Caudate nucleus (tissue), 63 donors: ENCODE measurements at places on chromosomes 2 and 18.

GRCh38 chr2:26982102-26982742 is 11.8 kb downstream of the MAPRE3 start:
- DNase-seq: peak; percentile 39

DNA sequence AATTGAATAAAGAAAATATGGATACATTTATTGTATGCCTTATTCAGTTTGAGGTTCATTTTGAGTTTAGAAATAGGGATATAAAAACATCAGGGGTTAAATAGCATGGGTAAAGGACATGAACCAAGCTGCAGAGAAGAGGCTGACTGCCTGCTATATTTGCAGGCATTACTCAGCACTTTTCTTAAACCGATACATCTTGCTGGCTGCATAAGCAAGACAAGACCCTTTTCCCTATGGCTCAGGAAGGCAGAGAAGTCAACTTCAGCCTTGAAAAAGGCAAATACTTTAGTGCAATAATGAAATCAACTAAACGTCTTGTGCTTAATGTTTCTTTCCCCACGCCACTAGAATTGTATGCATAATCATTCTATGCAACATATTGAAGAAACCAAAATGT is 36.4 kb downstream of the SCN1A start:
- DNase-seq: no peak

- no peak for DNase-seq
Measured at GRCh38 chr2:16584084-16584483, 81.5 kb downstream of the CYRIA start.

DNA sequence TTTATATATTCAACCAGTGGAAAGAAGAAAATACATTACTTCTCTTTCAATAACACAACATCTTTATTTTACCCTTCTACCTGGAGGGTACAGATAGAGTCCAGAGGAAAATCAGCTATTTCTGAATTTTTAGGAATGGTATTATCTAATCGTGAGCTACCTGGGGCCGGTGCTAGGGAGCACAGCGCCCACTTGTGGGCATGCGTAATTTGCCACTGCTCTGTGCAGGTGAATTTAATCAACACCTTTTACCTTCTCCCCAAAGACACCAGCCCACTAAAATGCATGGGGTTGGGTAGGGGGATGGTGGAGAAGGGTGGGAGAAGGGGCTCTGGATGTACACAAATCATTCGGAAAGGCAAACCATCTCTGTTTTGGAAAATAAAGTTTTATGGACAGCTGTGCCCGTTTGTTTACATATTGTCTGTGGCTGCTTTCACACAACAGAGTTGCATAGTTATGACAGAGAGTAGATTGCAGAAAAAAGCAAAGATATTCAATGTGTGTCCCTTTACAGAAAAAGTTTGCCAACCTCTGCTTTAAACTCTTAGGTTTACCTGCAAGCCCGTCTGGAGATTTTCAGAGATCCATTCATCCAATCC is 51.5 kb upstream of the DCC start:
- DNase-seq: no peak

GRCh38 chr2:197835293-197835692 is 30.9 kb downstream of the PLCL1 start:
- no peak for DNase-seq

DNA sequence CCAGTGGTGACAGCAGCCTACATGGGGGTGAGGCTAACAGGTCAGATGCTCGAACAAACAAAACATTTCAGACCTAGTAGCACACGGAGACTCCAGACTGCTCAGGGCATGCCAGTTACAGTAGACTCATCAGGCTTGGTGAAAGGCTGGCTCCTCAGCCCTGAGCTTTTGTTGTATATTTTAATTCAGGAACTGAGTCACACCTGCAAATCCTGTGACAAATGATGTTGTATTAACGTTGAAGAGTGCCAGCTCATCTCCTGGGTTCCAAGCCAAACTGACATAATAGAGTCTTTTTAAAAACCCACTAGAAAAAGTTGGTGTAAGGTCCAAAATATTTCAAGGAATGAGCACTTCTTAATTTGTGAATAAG is 65.3 kb downstream of the C1D start:
- DNase-seq: no peak

- no peak for DNase-seq
Measured at GRCh38 chr2:219158025-219158424, 2.6 kb downstream of the NHEJ1 start.

GRCh38 chr2:199955007-199955338 is 318 bp downstream of the TYW5 start:
- no peak for DNase-seq

DNA sequence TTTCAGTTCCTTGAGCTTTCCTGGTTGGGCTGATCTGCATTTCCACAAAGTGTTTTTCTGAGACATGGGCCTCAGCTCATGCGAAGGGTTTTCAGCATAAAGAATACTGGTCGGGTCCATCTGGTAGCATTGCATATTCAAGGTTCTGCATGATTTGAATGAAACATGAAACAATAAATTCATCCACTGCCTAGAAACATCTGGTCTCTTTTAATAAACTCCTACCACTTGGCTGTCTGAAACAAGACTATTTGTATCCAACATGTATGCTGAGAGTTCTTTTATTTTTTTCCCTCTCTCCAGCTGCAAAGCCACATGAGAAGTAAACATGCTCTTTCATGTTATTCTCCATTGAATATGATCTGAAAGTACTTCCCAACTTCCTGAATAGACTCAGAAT is 314.9 kb upstream of the SOX11 start:
- DNase-seq: no peak

GRCh38 chr2:197700960-197701359 is 4.2 kb upstream of the MARS2 start:
- no peak for DNase-seq

DNA sequence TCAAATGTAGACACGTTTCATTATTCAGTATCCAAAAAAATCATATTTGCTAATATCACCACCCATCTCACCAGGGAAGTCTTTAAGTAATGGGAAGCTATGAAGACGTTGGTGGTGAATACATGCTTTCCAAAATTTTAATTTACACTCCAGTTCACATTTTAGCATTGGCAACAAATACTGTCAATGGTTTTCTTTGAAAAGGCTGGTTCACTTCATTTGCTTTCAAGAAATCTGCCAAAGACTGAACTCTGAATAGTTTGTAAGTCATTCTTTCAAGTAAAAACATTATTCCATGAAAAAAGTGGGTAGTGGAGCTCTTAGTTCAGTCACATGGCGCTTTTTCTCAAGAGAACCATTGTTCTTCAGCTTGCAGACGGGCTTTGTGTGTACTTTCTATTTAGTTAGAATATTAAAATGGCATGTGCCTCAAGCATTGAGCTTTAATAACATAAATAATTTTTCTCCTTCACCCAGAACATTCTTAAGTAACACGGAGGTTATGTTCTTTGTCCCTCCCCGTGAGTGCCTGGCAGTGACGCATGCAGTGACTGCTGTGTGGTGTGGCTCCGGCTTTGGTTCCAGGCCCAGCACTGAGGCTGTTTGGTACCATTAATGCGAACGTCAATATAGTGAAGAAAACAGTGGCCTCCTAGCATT is 300.0 kb upstream of the HDAC4 start:
- DNase-seq: no peak

- DNase-seq: no peak
Measured at GRCh38 chr2:240812721-240813120, 7.3 kb downstream of the KIF1A start.

- DNase-seq: no peak
Measured at GRCh38 chr2:197307236-197307932, 3.2 kb downstream of the ANKRD44 start.

DNA sequence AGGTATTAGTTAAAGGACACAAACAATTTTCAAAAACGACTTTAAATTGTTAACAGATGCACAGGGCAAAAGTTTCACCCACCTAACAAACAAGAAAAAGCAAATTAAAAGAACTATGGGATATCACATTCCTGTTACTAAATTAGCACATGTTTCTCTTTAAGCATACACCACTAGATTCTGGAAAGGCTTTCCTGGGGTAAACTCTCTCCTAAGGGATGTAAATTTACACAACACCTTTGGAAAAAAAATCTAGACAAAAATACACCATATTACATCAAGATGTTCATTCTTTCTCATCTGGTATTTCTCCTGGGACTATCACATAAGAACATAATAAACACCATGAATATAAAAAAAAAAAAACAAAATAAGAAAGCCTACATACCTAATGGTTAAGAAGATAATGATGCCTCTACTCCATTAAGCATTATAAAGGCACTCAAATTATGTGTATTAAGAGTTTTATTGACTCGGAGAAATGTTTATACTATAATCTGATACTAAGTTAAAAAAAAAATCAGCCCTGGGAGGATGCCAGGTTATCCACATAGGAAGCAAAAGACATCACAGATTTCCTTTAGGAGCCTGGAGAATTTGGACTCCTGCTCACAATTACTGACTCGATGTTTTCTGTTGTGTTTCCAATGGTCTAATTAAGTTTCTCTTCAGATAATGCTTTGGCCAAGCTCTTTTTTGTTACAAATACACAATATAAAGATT is 82.8 kb upstream of the AFF3 start:
- no peak for DNase-seq

- no peak for DNase-seq
Measured at GRCh38 chr2:219186754-219187456, 8.8 kb downstream of the RETREG2 start.

- no peak for DNase-seq
Measured at GRCh38 chr2:88188748-88189147, 18.6 kb downstream of the THNSL2 start.
